ENCODE measurements at places on chromosomes 5 and 9.

DNA sequence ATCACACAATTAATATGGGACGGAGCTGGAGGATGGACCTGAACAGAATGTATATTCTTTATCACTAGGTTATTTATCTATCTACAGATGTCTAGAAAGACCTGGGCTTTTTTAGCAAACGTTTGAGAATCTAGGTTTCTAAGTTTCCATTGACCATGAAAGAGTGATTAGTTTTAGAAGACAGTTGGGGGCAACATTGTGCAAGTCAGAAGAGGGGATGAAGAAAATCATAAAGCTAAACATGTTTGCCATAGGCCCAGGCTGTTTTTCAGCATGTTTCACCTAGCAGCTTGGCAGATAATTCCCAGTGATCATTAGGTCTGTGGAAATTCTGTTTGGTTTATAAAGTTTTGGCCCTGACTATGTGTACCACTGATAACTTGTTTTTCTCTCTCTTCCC lies 44.1 kb upstream of the CDKN2B start:
- DNase-seq: no peak

- no peak for DNase-seq
These were observed 33.7 kb downstream of the CENPP start for GRCh38 chr9:92359394-92359995.

- no peak for DNase-seq
These were observed 63.0 kb downstream of the NR6A1 start for GRCh38 chr9:124708074-124708473.

DNA sequence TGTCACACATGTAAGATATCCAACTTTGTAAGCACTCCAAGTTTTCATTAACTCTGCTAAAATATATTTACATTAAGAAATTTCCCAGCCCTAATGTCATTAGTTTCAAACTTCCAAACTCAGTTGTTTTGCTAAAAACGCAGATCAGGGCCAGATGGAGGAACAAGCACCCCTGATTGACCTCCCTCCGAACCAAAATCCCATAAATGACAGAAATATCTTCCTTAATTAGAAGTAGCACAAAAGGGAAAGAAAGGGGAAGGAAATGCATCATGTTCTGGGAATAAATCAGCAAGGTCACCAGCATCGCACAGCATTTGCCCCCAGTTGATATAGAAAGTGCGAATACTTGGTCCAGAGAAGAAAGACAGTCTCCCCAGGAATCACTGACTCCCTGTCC lies 61.4 kb upstream of the RUFY1 start:
- no peak for DNase-seq

DNA sequence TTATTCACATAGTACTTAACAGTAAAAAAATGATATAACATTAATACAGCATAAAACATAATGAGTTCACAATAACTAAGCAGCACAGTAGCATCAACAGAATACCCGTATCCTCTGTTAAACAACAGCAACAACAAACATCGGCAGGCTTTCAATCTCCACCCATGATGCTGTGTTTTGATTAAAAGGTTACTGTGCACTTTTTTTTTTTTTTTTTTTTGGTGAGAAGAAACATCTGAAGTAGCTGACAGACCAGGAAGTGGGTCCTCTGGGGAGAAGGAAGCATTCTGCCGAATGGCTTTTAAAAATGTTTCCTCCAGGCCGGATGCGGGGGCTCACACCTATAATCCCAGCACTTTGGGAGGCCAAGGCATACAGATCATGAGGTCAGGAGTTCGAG lies 282.3 kb downstream of the EPB41L4A start:
- no peak for DNase-seq

- DNase-seq: no peak
These were observed 61.7 kb downstream of the PDE8B start for GRCh38 chr5:77272206-77272605.

DNA sequence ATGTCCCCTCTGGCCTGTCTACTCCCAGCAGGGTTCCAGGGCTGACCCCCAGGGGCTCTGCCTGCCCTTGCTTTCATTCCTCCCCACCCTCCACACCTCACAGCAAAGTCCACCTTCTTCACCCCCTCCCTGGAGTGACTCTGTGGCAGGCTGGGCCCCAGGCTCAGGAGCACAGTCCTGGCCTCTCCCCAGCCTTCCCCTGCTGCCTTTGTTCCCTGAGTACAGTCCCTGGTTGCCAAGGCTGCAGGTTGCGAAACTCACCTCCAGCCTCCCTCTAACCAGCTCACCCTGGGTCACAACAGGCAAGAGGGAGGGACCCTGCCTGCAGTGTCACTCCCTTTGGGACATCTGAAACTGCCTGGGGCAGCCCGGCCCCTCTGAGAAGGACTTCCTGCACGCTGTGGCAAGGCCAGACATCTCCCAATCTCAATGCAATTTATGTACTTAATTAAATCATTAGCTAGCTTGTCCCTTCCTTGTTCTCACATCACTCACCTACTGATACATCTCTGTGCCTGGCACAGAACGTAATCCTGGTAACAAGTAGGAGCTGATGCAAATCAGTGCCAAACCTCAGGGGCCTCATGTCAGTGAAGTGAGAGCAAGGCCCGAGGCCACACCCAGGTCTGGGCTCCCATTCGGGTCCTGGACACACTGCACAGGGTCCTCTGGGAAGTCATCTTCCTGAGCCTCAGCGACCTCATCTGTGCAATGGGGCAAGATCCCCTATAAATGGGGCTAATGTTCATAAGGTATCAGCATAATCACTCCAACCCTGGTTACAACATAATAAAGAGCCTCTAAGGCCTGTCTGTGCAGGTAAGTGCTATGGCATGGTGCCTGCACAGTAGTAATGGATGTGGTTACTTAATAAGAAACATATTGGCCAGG lies 27.3 kb upstream of the TRIM14 start:
- no peak for DNase-seq

- DNase-seq: no peak
These were observed 335.4 kb downstream of the NTRK2 start for GRCh38 chr9:85004818-85005413.

- DNase-seq: peak; percentile 10
These were observed 813 bp upstream of the AGTPBP1 start for GRCh38 chr9:85742597-85742936.

- peak; percentile 18 for DNase-seq
These were observed 4.1 kb downstream of the KLF9 start for GRCh38 chr9:70410368-70410767.

GRCh38 chr9:112445196-112445595 lies 41.4 kb upstream of the KIAA1958 start:
- no peak for DNase-seq

DNA sequence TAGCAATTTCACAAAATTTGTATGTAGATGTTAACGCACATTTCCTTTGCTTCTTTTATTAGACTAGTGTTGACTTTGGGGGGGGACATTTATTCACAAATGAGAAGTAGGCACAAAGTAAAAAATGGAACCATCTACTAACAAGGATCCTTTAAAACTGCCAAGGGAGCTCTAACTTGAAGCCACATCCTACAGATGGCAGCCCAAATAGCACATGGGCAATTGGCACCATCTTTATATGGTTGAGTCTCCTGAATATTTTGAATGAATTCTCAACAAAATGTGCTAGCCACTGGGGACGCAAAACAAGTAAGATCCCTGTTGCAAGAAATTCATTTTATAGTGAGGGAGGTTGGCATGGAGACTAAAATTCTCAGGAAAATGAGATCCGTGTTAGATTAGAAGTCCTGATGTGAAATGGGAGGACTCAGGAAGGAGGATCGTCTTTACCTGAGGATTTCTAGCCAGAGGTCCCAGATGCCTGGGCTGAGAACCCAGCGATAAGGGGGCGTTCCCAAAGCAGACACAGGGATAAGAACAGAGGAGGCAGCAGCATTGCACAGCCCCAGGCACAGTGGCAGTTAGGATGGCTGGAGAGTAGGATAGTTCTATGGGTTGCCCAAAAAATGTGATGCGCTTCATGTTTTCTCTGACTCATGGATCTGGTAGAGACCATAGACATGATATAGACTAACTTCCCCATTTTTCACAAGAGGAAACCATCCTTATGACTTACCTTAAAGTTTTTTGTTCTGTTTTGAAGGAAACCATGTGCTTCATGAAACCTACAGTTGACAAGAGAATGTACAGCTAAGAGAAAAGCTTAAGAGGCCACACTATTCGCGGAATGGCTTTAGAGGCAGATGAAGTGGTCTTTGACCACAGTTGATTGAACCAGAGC lies 37.4 kb downstream of the C9orf152 start:
- DNase-seq: no peak

DNA sequence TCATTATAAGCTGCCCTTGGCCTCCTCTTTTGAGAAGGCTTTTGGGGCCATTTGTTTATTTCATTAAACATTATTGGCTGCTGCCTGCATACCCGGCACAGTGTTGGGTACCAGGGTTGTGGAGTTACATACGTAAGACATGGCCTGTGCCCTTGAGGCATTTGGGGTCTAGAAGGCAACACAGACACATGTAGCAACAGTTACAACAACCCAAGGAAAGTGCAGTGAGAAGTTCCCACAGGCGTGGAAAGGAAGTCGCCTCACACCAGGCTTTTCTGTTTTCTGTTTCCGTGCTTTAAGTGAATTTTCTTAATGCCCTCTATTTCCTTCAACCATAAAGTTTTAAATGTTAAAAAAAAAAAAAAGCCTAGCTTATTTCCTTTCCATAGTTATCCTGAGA lies 47.4 kb downstream of the GALNT10 start:
- no peak for DNase-seq

DNA sequence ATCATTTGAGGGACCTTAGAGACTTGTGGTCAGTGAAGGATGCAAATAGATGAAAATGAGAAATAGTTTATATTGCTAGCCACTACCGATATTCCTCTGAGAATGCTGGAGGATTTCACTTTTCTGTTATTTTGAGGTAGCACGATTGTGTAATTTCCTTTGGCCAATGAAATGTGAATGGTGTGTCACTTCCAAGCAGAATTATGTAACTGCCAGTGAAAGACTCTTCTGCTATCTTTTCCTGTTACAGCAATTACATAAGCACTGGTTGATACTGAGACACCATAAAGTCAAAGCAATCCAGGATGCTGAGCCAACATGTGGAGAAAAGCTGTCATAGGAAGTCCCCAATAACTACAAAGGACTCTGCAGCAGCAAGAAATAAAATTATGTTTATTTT lies 3.6 kb upstream of the PCDHA2 start:
- DNase-seq: no peak

DNA sequence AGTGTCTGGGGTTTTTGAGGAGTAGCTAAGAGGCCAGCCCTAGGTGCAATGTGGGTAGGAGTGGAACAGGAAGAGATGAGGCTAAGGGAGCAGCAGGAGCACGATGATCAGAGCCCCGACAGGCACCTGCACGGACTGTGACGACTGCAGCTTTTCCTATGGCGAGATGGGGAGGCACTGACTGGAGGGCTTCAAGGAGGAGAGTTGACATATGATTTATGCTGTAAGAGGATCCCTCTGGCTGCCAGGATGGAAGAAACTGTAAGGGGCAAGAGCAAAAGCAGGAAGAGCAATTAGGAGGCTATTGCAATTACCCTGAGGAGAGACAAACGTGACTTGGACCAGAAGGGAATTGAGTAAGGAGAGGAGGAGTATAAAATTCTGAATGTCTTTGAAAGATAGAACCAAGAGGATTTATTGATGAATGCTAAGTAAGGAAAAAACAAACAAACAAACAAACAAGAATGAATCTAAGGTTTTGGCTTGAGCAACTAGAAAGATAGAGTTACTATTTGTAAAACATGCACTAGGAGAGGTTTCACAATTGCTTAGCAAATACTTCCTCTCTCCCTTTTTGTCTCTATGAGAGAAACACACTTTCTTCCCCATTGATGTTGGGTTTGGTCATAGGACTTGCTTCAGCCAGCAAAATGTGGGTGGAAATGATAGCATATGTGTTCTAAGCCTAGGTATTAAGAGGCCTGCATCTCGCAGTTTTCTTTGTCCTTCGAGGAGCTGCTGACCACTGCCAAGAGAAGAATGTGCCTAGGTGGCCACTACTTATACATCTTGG lies 32.9 kb downstream of the TRPC7 start:
- no peak for DNase-seq

DNA sequence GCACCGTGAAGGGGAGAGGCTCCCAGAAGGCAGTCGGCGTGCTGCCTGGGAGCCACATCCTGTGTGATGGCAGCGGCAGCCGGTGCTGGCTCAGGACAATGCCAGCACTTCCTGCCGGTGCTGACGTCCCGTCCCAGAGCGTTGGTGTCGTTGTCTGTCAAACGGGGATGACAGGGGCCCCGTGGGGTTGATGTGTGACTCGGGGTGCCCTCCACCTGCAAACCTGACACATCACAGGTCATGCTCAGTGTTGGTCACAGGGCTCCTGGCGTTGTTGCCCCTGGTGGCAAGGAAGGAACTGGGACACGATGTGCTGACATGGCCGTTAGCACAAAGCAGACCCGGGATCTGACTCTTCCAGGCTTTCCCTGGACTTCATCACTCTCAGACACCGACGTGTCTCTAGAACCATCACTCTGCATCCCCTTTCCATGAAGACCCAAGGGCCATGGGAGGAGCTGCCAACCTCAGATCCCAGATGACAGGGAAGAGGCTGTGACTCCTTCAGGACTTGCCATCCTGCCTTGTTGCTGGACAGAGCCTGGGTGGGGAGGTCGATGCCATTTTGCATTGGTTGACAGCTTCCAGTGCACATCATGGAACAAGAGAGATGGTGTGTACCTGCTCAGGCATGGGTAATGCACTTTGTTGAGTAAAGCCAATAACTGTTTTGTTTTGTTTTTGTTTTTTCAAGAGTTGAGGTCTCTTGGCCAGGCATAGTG lies 21.5 kb downstream of the PLPP7 start:
- DNase-seq: peak; percentile 40

GRCh38 chr9:121598167-121598964 lies 53.1 kb upstream of the DAB2IP start:
- DNase-seq: no peak

- no peak for DNase-seq
These were observed 311.3 kb downstream of the ASTN2 start for GRCh38 chr9:117103438-117104110.

DNA sequence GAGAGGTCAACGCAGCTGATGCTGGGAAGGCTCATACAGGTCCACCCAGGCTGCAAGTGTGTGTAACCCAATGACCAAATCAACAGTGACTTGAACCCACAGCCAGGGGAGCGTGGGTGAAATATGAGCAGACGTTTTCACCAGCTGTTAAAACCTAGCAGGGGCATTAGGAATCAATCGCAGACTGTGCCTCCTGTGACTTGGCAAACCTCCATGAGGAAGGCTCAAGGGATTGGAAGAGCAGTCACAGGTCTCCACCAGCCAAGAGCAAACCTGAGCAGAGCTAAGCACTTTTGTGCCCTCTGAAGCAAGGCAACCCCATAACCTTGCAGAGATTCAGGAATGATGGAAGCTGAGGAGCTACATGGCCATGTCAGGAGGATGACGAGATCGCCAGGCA lies 25.5 kb downstream of the INSYN2B start:
- DNase-seq: no peak

GRCh38 chr5:94793113-94793815 lies 174.8 kb downstream of the SLF1 start:
- peak; percentile 34 for DNase-seq

- peak; percentile 40 for DNase-seq
These were observed 963 bp upstream of the CAST start for GRCh38 chr5:96660971-96661854.

- no peak for DNase-seq
These were observed 28.7 kb downstream of the ANKRD34B start for GRCh38 chr5:80541392-80541791.

All from kidney capillary endothelial cell (primary cell).